ENCODE measurements at places on chromosomes 1 and 21.

DNA sequence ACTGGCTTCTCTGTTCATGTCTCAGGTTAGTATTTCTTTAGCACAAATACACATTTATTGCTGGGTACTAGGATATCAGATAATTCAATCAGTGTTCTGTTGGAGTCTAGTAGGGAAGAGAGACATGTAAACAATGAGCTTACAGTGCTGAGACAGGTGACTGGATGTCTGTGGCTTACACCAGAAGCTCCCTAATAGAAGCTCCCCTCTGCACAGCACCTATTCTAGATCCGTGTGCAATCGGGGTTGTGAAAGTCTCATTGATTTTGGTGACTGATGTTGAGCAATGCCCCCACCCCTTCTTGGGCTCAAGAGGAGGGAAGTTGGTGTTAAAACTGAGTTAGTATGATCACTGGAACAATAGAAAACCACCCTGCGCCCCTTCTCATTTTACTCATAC, 279.2 kb downstream of the RPS6KC1 start:
- no peak for DNase-seq

DNA sequence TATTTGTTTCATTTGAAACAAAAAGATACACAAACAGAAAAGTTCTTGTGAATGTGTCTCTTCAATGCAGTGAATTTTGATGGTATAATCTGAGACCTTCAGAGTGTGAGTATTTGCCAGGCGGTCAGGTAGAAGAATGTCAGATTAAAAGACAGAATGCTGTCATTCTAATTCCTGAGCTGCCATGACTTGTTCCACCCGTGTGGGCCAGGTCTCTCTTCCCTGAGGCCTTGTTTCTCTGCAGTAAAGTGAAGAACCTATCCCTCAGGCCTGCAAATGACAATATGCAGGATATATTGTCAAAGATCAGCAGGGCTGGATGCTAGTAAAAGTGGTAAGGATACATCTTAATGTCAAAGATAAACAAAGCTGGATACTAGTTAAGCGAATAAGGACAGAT, 111.4 kb downstream of the ZP4 start:
- no peak for DNase-seq

DNA sequence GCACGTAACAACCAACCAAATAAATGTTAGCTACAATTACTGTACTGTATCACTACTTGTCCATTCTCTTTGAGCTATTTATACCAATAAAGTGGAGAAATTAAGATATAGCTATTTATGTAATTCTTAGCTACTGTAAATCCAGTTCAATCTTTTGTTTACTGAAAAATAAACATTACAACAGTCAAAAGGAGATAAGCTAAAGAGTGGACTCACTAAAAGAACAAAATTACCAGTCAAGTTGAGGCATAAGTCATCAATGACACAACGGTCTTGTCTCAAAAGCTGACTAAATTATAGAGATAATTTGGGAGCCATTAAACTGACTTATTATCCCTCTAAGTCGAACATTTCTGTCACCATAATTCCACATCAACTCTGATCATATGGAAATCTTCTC, 22.5 kb downstream of the TGFBR3 start:
- no peak for DNase-seq

GRCh38 chr1:12454406-12455391, 163.3 kb downstream of the DHRS3 start:
- DNase-seq: no peak
